Kidney capillary endothelial cell (primary cell): ENCODE measurements at places on chromosomes 11 and 22.
A peak's percentile ranks its signal among the peaks of the same experiment; 100 is the strongest.

DNA sequence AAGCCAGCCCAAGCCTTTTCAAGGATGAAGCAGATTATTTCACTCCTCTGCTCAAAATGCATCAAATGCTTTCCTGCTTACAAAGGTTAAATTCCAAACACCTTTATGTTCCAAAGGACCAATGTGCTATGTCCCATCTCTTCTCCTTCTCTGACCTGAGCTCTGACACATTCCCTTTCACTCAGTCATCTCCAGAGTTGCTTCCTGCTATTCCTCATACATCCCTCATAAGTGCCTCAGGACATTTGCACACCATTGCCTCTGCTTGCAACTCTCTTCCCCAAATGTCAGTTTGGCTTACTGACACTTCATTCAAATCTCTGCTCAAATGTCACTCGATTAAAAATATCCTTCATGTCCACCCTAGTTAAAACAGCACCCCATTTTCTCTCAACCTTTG, 53.3 kb upstream of the BMAL1 start:
- DNase-seq, result no peak

DNA sequence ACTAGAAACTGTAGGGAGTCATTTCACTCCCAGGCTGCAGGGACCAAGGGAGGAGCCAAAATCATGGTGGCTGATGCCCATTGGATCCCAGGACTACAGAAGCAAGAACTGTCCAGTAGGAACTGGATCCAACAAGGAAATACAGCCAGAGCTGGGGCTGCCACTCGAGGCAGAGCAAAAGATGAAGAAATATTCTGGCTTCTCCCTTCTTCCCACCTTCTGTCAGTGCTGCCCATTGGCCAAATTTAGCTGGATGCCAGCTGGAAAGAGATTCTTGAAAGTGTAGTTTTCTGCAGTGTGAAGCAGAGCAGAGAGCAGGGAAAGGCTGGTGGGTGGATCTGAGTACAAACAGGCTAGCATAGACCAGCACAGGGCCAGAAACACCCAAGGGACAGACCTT, 45.6 kb downstream of the COMMD9 start:
- no peak for DNase-seq

- DNase-seq, result no peak
Observed at GRCh38 chr22:24285245-24285644, 14.6 kb downstream of the SPECC1L start.

DNA sequence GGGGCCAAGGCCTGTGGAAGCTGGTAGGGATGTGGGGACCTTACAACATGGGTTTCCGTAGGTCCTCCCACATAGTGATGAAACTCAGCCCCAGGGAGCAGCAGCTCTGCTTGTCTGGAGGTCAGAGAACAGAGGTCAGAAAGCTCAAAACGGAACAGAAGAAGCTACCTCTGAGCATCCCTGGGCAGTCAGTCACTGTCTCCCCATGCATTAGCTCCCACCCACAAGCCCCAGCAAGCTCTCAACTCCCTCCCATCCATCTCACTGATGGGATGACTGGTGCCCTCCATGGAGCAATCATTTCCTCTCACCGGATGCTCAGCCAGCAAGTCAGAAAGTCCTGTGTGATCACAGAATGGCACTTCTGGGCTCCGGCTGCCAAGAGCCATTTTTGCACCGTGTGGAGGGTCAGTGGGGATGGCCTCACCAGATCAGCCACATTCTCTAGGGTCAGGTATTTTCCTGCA, 1.9 kb downstream of the TPP1 start:
- peak; percentile 84 for DNase-seq
